ENCODE measurements at places on chromosomes 7 and 10. TPM values are rescaled to one million over a fixed set of nuclear protein-coding genes. Genes with fewer than 3 reads are reported as not detected.

USP6NL gene
- 27.1 TPM for total RNA-seq

CDK1 gene
- 38.8 TPM for total RNA-seq

HMX2 gene
- total RNA-seq: not detected

COL13A1 gene
- 6.6 TPM for total RNA-seq

AASS gene
- 44.5 TPM for total RNA-seq

AKR1C1 gene
- 74.0 TPM for total RNA-seq

ZNF25 gene
- total RNA-seq: 6.1 TPM

CAPZA2 gene
- total RNA-seq: 583 TPM

ANKRD30A gene
- total RNA-seq: not detected

SPDYE11 gene
- not detected for total RNA-seq

ERVW-1 gene
- total RNA-seq: not detected

CREB5 gene
- total RNA-seq: 1.5 TPM

CYCS gene
- 25.5 TPM for total RNA-seq

MINDY3 gene
- total RNA-seq: 27.5 TPM

STAG3 gene
- 0.17 TPM for total RNA-seq

OR13A1 gene
- total RNA-seq: not detected

SAMD9L gene
- 27.7 TPM for total RNA-seq

JAZF1 gene
- 3.6 TPM for total RNA-seq

Measured in dermis blood vessel endothelial cell (primary cell).